C1 segment of cervical spinal cord (tissue), 14 donors: ENCODE measurements at places on chromosomes 16 and 17.

GRCh38 chr17:8144401-8145231 is 7.6 kb downstream of the PER1 start:
- DNase-seq = no peak

DNA sequence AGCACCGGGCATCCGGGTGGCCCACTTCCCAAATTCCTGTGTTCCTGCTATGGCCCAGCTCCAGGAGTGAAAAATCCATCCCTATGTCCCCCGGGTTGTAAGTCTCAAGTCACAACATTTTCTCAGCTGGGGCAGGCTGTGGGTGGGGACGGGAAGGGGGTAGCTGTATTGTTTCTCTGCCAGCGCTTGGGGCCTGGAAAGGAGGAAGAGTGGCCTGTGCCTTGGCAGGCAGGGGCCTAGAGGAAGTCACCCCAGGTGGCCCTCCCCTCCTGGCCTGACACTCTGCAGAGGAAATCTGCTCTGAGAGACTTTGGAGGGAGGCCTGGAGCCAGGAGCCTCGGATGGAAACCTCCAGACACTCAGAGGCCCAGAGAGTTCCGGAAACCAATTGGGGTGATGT is 10.6 kb upstream of the SCN4A start:
- no peak for DNase-seq

DNA sequence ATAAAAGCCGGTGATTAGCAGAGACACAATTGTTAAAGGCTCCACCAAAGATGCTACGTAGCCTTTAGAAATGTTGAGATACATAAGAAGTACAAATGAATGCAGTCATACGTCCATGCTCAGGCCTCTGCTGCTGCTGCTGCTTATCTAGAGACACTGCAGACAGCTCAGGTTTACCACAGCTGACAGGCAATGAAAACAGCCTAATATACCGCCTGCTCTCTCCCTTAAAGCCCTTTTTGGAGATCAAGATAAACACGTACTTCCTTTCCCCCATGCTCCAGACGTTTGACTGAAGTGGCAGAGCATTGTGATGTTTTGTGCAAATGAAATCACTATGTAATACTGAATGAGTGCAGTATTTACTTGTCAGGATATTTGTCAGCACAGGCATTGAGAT is 185.3 kb downstream of the AATF start:
- DNase-seq = no peak

DNA sequence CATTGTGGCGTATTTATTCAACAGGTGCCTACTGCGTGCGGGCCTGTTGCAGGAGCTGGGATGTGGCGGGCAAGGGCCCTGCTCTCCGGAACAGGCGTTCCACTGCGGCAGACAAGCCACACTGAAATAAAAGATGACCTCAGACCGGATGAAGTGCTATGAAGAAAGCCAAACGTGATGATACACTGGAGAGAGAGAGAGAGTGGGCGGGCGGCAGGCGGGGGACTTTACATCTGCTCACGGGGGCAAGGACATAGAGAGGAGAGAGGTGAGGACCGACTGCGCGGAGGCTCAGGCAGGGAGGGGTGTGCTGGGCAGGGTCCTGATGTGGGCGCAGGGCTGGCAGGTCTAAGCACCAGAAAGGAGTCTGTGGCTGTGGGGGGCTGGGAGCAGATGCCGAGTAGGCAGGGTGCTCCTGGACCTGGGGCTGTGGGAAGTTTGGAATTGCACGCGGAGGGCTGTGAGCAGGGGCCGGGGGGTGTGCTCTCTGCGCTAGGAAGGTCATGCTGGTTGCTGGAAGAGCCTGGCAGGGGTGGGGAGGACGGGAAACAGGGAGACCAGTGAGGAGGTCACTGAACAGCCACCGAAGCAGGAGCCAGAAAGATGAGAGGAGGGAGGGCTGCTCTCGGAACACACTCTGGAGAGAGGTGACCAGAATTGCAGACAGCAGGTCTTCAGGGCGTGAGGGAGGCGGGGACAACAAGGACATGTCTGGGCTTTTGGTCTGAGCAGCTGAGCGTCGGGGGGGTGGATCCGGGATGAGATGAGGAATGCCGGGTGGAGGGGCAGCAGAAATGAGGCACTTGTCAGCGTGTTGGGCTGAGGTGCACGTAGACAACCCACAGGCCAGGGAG is 9.9 kb downstream of the MXRA7 start:
- DNase-seq = no peak

DNA sequence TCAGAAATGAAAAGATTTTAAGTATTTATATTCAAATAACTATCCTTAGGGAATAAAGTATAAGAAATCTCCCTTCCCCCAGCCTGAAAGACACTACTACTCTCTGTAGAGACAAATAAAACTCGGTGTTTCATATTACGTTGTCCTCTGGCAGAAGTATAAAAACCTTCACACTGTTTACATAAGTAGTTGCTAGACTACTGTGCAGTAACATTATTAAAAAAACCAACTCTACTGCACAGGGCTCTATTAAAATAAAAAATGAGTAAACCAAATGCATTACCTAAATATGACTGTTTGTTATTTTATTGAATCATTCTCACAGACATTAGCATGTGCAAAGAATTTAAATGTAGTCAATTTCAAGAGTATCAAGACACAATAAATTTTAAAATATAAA is 67.4 kb downstream of the MED13 start:
- DNase-seq = no peak

GRCh38 chr16:48067388-48067787 is 88.4 kb downstream of the ABCC12 start:
- no peak for DNase-seq

DNA sequence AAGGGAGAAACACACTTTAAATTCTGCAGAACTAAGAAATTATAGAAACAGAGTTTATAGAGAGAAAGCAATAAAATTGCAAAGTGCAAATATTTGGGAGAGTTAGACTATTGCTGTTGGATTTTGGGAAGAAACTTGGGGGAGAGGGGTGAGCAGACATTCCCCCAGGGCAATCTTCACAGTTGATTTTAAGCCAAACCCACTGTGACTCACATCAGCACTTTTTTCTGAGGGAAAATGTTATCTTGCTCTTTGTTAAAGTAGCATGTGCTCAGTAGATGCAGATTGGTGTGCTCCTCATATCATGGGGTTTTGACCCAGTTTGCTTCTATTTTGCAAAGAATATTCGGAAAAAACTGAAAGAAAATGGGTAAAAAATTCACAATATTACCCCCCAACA is 367.6 kb downstream of the CDH11 start:
- DNase-seq = no peak

DNA sequence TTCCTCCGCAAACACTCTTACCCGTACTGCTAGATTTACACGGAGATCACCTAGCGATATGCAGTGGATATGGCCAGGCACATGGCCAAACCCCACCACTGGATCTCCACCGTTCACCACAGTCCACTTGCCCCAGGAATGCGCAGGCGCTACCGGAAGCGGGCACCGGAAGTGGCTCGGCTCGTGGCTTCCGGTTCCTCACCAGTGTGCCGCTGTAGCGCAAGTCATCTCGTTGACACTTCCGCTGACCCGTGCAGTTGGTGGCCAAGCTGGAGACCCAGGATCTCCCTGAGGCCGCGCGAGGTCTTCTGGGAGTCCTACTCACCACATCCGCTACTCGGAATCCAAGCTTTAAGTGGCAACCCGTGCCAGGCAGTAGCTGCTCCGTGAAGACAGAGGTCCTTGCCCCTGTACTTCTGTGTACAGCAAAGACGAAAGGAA is 11.5 kb downstream of the ZNF597 start:
- peak; percentile 36 for DNase-seq

GRCh38 chr17:81537856-81538555 is 9.8 kb downstream of the FSCN2 start:
- no peak for DNase-seq

- DNase-seq = no peak
These were observed 6.9 kb upstream of the EFTUD2 start for GRCh38 chr17:44906010-44906646.

DNA sequence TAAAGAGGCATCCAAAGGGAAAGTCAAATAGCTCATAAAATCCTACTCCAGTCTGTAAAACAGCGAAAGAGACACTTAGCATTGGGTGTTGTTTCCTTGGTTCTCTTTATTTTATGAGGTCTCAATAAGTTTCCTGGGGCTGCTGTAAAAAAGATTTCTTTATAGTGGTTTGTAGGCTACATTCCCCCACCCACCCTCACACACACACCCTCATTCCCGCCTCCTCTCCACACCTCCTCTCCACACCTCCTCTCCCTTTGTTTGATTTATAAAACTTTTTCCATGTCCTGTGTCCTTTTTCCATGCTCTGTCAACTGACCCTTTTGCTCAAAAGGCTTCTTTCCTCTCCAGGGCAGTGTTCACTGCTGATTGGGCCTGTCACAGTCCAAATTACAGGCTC is 178.9 kb upstream of the SOX9 start:
- no peak for DNase-seq

DNA sequence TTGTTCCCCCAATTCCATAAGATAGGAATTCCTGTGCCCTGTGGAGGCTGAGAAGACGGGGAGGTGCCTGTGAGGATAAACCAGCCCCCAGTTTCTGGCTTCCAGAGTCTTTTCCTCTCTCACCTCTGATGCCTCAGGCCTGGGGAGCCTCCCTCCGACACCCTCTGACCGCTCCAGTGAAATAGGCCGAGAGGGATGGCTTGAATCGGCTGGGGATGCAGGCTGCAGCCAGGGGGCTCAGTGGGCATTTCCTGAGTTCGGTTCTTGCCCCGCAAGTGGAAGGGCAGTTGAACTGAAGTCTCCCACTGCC is 339.4 kb downstream of the SEC14L1 start:
- no peak for DNase-seq

DNA sequence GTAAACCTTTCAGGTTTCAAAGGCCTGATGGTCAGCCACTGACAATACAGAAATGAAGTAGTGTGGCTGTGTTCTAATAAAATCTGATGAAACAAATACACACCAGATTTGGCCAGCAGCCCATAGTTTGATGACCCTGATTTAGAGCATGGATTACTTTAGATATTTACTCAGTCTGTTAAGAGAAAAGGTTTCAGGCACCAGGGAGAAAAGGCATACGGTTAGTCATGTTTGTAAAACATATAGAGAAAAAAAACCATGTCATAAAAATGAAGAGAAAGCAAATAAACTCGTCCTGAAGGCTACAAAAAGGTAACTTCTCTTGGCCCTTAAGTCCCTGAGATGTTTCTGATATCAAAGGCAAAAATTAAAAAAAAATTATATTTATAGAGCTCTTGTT is 112.1 kb downstream of the ADAMTS18 start:
- no peak for DNase-seq

DNA sequence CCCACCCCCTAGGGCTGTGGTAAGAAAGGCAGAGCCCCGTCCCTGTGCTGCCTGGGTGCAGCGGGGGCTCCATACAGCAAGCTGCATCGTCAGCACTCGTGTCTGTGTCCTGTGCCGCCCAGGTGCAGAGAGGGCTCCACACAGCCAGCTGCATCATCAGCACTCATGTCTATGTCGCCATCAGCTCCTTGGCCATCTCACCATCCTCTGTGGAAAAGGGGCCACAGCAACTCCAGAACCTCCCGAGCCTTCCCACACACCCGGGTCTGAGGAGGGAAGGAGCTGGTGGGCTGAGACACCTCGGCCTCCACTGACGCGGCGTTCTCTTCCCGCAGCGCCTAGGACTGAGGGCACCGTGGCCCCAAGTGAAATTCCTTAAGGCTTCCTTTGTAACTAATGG is 72.9 kb upstream of the CHMP6 start:
- DNase-seq = no peak

GRCh38 chr16:3328643-3329042 is 23.3 kb downstream of the ZNF75A start:
- DNase-seq = no peak

- no peak for DNase-seq
These were observed 43.4 kb downstream of the ZNF276 start for GRCh38 chr16:89764711-89765201.

- no peak for DNase-seq
These were observed 20.2 kb downstream of the HIGD1B start for GRCh38 chr17:44867841-44868240.

DNA sequence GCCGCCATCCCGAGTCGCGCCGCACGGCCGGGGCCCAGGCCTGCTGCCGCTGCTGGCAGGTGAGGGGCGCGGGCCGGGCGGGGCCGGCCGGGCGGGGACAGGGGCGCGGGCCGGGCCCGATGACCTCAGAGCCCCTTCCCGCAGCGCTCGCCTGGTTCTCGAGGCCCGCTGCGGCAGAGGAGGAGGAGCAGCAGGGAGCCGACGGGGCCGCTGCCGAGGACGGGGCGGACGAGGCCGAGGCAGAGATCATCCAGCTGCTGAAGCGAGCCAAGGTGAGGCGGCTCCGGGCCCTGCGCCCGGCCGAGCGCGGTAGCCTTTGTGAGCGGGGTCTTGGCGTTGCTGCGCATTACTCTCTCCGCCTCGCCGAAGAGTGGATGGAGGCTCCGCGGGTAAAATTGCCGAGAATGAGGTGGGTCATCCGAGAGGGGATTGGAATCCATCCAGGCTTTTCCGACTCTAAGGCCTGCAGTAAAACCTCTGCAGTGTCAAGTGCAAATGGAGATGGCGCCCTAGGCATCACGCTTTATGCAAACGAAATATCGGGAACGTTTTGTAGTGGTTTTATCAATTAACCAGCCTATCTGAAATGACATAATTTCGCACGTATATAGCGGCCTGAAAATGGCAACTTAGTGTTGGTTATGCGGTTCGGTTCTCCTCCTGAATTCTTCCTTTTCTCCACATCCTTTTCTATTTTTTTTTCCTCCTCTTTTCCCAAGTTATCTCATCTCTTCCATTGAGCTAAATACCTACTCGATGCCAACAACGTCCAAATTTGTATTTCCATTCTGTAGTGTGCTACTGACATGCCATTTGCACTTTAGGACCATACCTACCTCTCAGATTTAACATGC is 577 bp downstream of the TTC19 start:
- DNase-seq = peak; percentile 45

GRCh38 chr17:30200106-30200505 is 35.4 kb downstream of the SLC6A4 start:
- no peak for DNase-seq

- DNase-seq = no peak
These were observed 11.1 kb downstream of the TSPOAP1 start for GRCh38 chr17:58317421-58318064.

- no peak for DNase-seq
These were observed 60.8 kb downstream of the PARN start for GRCh38 chr16:14569213-14569612.

GRCh38 chr16:3461151-3461550 is 17.7 kb downstream of the NAA60 start:
- DNase-seq = no peak
